ENCODE measurements at places on chromosomes 12 and 14.

- DNase-seq = peak; percentile 80
Observed at GRCh38 chr14:50062438-50063085, 53.8 kb downstream of the VCPKMT start.

DNA sequence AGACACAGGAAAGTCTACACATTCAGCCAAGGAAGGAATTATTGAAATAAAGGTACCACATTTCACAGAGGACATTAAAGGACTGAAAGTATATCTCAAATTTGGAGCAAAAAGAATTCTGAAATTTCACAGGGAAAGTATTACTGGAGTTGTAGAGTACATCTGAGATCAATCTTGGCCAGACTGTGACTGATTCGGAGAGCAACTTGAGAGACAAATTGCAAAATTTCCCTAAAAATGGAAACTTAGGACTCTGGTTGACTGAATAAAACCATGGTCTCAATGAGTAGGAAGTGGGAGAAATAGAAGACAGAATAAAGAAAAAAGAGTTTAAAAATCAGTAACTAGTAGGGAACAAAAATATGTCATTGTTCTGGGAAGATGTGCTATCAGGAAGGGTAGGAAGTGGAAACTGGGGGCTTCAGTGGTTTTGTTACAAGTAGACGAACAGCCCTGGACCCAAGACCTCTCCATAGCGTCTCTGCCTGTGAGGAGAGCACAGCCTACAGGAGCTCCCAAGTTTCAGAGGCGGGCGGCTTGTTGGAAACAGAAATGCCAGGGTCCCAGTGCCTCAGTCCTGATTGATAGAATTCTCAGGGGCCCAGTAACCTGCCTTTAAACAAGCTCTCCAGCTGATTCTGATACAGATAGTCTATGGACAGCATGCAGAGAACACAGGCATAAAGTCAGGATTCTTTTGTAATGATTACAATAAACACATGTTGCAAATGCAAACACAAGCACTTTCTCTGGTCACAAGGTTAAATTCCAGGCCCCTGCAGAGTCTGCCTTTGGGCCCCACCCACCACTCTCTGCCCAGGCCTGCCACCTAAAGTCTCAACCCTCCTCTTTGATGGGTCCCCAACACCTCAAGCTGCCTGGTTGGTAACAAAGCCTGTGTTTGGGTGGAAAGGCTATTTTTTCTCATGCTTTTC, 63.1 kb downstream of the BBS10 start:
- no peak for DNase-seq

DNA sequence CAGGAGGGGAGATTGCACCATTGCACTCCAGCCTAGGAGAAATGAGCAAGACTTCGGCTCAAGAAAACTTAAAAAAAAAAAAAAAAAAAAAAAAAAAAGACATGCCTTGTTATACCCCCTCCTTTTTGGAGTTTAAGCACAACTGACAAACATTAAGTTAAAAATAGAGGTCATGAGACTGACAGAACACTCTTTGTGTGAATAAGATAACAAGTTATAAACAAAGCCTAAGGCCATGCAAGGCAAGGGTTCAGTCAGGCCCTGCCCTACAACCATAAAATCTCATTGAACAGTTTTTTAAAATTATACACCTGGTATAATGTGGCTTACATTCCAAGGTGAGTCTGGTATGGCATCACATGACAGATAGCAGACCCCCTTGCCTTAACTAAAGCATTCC, 39.3 kb downstream of the TSPAN19 start:
- no peak for DNase-seq

GRCh38 chr14:61145034-61145902, 135.9 kb downstream of the TMEM30B start:
- DNase-seq = peak; percentile 97

DNA sequence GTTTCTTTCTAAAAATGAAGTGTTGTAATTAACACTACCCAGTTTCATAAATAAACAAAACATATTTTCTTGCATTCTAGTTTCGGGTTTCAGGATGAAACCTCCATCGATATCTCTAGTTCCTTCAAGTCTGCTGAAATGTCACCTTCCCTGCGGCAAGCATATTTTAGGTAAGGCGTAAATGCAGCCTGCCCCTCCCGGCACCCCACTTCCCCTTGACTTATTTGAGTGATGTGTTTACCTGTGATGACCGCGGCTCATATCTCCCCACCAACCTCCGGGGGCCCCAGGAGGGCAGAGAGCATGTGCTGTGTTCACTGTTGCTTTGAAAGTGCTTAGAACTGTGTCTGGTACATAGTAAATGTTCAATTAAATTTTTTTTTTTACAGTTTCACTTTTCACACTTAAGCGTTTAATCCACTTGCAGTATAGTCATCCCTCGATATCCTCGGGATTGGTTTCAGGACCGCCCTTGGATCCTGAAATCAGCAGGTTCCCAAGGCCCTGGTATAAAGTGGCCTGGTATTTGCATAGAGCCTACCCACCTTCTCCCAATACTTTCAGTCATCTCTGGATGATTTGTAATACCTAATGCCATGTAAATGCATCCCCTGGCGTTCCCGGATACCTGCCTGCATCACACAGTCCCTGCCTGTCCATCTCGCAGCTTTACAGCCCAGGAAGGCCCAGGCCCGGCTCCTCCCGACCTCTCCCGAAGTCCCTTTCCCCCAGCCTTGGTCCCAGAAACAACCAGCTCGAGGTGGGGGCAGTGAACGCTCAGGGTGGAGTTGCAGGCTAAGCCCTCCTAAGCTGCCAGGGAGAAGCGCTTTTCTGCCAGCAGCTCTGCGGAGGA, 40.2 kb upstream of the FBRSL1 start:
- DNase-seq = no peak

- DNase-seq = no peak
Observed at GRCh38 chr14:35986219-35986573, 160.1 kb downstream of the BRMS1L start.

DNA sequence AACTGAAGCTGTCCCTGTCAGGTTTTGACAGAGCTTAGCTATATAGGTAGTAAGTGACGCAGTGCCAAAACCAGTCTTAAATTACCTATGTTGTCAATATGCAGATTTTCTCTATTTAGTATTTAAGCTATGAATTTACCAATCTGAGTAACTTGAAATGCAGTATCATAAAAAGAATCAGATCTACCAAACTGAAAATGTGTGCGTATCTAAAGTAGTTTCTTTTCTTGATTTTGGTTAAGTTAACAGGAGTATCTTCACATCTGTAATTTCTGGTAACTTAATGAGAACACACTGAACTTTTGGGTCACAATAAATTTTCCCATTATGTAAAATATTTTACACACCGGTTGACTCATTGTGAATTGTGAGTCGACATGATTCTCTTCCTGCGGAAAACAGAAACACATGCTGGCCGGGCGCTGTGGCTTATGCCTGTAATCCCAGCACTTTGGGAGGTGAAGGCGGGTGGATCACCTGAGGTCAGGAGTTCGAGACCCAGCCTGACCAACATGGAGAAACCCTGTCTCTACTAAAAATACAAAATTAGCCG, 45.1 kb downstream of the TRAF3 start:
- no peak for DNase-seq

- no peak for DNase-seq
Observed at GRCh38 chr14:92121207-92121669, 268 bp downstream of the NDUFB1 start.

DNA sequence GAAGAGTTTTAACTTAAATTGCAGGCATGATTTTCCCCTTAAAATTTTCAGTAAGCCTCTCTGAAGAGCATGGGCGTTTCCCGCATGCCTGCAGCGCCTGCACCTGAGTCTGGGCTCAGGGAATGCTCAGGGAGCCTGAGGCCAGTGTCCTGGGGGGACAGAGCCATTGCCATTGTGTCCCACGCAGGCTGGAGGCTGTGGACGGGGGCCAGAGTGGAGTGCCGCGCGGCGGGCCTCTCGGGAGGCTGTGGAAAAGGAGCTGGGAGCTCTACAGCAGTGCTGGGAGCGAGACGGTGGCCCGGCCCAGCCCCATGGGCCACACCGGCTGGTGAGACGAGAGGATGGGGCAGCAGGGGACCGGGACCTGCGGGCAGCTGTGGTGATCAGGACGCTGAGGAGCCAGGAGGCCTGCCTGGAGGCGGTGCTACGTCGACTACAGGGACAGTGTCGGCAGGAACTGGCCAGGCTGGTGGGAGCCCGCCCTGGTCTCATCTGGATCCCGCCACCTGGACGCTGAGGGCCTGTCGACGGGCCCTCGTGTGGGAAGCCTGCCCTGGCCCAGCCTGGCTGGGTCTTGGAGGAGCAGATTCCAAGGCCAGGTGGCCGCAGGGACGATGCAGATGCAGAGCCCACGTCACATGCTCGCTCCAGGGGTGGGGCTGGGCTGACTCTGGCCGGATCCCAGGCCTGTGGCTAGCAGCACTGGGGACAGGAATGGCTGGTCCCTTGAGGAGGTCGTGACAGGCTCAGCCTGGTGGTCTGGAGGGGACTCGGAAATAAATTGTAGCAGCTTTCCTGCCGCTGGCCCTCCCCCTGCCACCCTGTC, 7.6 kb downstream of the TEDC1 start:
- DNase-seq = no peak

DNA sequence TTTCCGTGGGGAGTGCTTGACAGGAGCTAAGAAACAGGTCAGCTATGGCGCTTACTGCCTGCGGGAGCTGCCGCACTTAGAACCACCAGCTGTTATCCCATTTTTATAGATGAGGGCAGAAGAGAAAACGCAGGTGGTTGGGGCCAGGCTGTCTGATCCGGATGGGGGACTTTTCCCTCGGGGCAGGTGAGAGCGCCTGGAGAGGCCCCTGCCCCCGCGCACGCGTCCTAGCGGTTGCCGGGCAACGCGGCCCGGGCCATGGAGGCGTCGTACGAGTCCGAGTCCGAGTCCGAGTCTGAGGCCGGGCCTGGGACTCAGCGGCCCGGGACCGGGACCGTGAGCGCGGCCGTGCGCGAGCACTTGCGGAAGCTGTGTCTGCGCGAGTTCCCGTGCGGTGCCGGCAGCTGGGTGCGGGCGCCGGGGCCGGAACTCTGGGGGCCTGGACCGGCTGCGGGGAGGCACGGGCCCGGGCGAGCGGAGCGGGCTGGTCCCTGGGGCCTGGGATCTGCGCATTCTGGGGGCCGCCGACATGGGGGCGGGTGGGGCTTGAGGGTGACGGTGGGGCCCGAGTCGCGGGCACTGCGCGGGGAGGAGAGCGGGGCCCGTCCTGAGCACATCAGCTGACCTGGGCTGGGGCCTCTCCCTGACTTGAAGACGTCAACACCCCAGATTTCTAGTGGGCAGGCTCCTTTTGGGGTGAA, at the start of gene LRRC43:
TSS of gene LRRC43 (plus strand) at position 237 of the 701 bp plus-strand sequence. CDS start at position 259, 22 bp downstream.
- DNase-seq = no peak

DNA sequence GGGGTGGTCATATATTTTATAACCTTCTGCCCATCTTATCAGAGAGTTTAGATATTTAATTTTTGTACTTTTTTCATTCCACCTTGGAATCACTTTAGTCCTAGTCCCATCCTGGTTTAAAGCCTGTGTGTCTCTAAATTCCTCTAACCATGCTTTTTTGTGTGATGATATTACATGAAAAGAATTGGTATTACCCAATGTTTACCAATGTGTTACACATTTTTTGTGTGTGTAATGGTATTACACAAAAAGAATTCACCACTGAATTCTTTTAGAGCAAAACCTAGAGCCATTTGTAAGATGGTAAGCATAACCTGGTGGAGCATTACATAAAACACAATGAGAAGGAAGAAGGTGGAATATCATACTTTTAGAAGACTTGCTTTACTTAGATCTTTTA, 77.5 kb downstream of the FAR2 start:
- DNase-seq = no peak

DNA sequence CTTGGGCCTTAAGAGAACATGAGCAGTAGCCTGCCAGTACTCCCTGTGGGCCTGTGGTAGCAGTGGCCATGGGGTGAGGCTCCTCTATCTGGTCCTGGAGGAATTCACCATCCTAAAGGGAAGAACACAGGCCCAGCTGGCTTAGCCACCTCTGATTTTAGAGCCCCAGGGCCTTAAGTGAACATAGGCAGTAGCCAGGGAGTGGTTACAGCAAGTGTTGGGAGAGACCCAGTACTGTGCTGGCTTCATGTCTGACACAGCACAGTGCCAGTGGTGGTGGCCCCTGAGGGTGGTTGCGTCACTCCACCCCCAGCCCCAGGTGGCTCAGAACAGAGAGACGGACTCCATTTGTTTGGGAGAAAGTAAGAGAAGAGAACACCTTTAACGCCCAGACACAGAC, 105.1 kb downstream of the TXNDC16 start:
- DNase-seq = no peak

DNA sequence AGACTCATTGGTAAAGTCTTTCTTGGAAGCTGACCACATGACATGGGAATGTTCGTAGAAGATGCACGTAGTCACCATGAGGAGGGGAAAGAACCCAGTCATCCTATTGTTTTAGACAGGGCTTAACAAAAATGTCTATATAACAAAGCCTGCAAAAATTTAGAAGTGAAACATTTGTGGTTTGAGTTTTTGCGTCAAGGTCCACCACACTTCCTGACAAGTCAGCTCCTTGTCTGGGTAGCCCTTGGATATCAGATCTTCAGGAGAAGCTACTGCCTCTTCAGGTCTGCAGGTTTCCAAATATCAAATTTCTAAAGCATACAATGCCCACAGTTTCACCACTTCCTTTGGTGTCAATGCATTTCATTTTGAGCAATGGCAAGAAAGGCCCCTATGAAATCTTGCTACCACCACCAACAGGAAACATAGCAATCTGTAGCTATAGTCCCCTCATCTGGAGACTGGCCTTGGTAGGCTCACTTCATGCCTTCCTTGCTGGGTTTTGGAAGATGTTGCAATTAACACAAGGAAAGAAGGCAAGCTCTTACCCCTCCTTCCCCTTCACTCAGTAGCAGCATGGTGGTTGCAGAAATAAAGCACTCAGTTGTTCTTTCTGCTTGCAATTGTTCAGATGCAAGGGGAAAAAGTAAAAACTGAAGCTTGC, 235.2 kb downstream of the PCNX1 start:
- peak; percentile 92 for DNase-seq

GRCh38 chr14:67405771-67406170, 6.2 kb downstream of the PLEK2 start:
- no peak for DNase-seq

DNA sequence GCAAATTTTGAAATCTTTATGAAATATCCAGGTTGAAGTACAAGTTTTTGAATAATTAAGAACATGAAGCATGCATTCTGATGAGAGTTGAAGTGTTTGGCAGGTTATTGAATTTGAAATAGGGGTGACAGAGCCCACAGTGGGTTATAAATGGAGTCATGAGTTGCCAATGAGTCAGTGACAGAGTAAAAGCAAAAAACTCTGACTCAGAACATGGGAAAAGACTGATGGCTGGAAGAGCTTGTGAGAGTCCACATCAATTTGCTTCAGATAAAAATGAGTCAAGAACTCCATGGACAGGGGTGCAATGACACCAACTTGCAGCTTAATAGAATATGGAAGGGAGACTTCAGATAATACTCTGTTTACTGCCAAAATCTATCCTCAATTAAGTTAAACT, 105.3 kb downstream of the SLC6A15 start:
- DNase-seq = no peak

GRCh38 chr12:50686976-50687375, 76.9 kb upstream of the ATF1 start:
- DNase-seq = no peak
